ENCODE measurements at places on chromosomes 16 and 17.
A peak's percentile ranks its signal among the peaks of the same experiment; 100 is the strongest.

- DNase-seq: no peak
Measured at GRCh38 chr17:80478487-80479245, 2.3 kb upstream of the NPTX1 start.

GRCh38 chr17:43791589-43791988, 11.4 kb downstream of the CFAP97D1 start:
- peak; percentile 34 for DNase-seq

GRCh38 chr17:29723278-29724047, 100.8 kb upstream of the CORO6 start:
- DNase-seq: no peak

DNA sequence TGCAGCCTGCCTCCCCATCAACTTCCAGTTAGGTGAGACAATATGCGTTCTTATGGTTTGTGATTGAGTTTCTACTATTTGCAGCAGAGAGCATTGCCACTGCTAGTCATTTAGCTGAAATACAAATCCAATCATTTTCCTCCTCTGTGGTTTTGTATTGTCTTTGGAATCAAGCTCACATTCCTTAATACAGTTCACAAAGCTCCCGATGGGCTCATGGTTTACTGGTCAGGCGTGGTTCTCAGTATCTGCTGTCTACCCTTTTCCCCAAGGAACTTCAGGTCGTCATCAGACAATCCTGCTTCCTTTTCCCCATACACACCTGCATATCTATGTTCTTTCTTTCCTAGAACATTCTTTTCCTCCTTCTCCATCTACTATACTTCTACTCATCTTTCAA, 69.6 kb upstream of the GAS7 start:
- DNase-seq: no peak

DNA sequence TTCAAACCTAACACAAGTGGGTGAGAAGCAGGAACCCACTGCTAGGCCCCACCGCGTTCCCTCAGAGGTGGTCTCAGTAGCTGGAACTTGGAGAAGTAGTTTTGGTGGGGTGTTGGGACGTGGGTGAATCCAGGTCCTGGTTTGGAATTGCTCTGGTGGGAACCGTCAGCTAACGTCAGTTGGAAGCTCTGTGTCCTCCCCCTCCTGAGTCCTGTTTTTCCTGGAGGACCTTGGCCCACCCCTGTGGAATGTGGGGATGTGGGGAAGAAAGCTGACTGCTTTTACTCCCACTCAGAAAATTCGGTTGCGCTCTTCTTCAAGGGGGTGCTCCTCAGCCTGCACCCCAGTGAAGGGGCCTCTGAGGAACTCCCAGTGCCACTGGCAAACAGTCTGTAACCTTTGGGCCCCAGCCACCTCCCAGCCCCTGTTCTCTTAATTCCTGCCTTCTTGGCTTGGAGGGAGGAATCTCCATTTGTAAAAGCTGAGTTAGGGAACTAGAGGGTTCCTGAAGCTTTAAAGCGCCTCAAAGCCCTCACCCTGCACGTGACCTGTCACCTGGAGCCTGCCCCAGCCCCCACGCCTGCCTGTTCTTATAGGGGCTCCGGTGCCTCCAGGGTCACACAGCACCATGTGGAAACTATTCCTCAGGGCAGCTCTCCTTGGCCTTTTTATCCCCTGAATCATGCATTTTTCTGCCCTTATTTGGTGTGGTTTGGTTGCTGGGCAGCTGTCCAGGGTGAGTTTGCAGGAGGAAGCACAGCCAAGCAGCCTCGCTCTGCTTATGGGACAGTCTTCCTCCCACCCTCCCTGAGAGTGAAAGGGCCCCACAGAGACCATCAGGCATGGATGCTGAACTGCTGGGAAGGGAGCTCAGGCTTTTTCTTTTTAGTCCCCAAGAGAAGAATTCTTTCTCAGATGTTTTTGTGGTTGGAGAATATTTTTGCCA, 16.2 kb upstream of the NAGLU start:
- DNase-seq: no peak

- no peak for DNase-seq
Measured at GRCh38 chr16:59697236-59697635, 963.1 kb upstream of the GOT2 start.

DNA sequence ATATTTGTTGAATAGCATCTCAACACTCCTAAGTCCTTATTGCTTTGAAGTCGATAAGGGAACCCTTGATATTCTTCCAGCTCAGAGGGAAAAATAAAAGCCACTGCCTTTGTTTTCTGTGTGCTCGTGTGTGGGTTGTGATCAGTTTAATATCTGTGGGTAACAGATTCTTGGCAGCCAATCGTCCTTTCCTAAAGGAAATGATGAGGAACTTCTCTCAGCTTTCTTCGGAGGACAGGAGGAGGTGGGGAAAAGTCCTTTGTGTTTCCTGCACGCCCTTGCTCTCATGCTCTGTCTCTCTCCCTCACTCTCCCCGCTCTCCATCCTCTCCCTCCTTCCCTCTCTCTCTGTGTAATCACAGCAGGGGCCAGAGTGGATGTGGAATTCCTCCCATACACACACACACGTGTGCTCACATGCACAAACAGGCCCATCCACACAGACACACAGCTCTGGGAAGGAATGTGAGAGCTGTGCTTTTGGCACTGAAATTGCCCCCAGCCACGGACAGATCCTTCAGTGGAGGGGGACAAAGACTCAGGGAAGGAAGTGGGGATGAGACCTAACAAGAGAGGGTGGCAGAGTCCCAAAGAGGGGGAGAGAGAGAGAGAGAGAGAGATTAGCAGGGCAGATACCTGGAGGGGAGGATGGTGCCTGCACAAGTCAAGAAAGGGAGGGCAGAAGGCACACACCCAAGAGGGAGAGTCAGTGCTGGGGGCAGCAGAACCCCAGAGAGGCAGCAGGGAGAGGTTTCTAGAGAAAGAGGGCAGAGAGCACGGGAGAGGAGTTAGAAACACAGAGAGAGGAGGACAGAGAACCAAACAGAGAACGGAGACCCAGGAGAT, 83.5 kb upstream of the PLCG2 start:
- DNase-seq: no peak

DNA sequence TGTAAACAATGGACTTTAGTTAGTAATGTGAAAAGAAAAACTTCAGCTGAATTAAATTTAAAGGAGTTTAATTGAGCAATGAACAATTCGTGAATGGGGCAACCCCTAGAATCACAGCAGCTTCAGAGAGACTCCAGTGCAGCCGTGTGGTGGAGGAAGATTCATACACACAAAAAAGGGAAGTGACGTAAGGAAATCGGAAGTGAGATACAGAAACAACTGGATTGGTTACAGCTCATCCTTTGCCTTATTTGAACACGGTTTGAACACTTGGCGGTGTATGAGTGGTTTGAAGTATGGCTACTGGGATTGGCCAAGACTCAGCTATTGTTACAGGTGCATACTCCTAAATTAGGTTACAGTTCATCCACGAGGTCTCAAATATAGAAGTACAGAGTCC, 460.4 kb upstream of the ASIC2 start:
- no peak for DNase-seq

DNA sequence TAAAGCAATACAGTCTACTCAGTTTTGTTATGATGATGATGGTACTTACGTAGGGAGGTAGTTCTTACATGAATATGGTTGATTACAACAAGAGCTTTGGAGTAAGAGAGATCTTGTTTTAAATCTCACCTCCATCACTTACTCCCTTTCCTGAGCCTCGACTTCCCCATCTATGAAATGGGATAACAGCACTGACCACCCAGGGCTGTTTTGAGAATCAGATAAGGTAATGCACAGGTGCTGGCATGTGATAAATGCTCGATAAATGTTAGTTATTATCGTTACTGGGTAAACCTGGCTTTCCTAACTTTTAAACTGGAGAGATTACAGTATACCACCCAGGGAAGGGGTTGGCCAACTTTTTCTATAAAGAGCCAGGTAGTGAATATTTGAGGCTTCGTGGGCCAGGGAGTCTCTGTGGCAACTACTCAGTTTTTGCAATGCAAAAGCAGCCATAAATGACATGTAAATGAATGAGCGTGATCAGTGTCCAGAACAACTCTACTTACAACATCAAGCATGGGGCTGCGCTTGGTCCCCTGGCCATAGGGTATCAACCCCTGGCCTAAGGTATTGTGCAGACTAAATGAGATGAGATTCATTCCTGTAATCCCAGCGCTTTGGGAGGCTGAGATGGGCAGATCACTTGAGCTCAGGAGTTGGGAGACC, 73.7 kb downstream of the BMERB1 start:
- no peak for DNase-seq

DNA sequence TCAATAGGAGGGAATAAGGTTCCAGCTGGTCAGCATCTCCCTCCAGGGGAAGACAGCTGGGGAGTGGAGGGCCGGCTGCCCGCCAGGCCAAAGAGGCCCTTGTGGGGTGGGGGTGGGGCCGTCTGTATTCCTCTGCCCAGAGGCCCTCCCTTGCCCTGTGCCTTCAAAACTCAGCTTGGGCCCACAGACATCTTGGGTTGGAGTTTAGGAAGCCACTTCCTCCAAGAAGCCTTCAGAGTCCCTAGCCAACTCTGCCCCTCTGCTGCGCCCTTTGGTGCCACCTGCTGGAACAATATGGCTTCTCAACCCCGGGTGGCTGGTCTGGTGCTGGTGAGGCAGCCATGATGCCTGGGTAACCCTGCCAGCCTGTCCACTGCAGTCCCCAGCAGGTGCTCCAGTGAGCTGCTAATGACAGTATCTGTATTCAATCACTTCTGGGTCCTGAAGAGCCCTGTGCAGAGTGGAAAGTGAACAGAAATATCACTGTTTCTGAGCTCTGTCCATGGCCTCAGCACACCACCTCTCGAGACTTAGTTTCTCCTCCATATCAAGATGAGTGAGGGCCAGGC, 16.7 kb downstream of the HSD11B2 start:
- DNase-seq: no peak

DNA sequence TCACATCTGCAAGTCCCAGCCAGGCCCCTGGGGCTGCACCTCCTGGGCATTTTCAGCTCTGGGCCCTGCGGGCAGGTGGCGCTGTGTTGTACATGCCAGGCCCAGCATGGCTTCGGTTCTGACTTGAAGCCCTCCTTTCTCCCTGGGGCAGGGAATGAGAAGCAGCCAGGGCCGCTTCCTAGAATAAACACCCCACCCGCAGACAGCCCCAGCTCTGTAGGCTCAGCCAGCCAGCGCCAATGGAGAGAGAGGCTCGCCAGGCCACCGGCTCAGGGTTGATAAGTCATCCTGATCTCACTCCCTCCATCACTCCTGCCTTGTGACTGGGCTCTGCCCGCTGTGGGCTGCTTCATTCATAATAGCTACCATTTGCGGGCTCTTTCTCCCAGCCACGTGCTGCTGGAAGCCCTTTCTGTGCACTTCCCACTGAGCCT, 6.0 kb upstream of the GLIS2 start:
- DNase-seq: no peak

GRCh38 chr17:9859781-9860180, 34.1 kb downstream of the GLP2R start:
- DNase-seq: no peak

All from epithelial cell of prostate (primary cell).